ENCODE measurements at places on chromosomes 11 and 22.

DNA sequence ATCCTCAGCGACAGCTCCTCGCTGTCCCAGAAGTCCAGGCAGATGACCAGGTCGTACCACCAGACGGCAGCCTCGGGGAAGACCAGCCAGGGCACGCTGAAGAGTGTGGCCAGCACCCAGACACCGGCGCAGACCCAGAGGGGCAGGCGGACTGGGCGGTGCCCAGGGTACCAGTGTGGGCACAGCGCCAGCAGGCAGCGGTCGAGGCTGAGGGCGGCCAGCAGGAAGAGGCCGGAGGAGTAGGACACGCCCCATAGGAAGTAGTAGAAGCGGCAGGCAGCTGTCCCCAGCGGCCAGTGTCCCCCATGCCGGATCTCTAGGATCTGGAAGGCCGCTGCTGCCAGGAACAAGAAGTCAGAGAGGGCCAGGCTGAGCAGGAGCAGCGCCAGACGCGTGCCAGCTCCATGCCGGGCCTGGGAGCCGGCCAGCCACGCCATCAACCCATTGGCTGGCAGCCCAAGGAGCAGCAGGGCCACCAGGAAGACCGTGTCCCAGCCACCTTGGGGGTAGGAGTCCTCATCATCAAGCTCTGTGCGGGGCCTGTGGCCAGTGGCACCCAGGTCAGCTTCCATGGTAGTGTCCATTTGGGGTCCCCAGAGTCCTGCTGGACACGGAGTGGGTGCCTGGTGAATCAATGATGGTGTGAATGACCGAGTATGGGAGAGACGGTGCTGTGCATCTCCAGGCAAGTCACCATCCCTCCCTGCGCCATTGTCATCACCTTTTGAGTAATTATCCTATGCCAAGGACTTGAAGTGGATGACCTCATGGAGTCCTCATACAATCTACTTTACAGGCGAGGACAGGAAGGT is at the start of gene GPR152:
Gene GPR152 (minus strand): TSS at position 589 of the 812 bp plus-strand sequence. CDS start 5 bp downstream, at position 584.
- no peak for DNase-seq

GRCh38 chr22:24697621-24698082 is 76.9 kb downstream of the PIWIL3 start:
- no peak for DNase-seq

DNA sequence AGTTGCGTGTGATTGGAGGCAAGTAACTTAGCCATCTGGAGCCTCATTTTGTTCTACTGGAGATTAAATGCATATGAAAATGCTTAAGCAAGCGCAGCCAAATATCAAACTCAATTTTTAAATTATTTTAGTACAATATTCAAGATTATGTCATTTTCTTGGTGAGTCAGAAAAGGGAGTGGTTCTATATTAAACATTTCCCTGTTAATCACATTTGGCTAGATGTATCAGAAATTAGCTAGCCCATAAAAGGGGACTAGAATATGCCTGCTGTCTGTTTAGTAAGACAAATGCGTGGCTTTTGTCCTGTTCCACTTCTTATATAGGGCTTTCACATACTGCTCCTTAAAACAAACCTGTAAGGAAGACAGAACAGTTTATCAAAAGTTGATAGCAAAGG is 35.0 kb upstream of the BMAL1 start:
- no peak for DNase-seq

GRCh38 chr11:103926990-103927389 is 109.5 kb upstream of the DDI1 start:
- DNase-seq: no peak

DNA sequence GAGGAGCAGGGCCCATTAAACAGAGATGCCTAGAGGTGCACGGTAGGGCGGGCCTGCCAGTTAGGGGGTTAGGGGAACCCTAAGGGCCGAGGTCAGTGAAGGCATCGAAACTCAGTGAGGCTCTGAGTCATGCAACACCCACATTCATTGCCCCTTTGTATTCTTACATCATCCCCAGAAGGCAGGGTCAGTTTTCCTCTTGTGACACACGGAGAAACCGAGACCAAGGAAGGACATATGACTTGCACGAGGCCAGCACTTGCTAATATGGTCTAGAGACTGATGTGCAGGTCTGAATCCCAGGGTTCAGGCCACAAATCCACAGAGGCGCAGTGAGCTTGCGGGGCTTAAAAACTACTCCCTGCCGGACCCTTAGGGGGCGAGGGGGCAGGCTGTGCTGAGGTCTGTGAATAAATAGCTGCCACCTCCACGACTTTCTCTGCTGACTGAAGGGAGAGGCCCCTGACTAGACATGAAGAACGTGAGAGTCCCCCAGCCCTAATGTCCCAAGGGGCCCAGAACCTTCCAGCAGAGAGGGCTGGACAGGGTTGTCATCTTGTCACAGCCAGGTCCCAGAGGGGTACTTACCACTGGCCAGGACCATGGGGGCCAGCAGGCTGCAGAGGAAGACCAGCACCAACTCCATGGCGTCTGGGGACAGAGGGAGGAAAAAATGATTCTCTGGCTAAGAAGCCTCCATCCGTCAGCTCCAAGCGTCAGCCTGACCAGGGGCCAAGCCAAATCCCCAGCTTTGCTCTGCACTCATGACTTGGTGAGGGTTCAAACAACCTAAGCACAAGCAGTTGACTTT is 17.8 kb upstream of the FXYD2 start:
- DNase-seq: no peak

GRCh38 chr22:37638391-37639069 is 939 bp upstream of the SH3BP1 start:
- DNase-seq: no peak

DNA sequence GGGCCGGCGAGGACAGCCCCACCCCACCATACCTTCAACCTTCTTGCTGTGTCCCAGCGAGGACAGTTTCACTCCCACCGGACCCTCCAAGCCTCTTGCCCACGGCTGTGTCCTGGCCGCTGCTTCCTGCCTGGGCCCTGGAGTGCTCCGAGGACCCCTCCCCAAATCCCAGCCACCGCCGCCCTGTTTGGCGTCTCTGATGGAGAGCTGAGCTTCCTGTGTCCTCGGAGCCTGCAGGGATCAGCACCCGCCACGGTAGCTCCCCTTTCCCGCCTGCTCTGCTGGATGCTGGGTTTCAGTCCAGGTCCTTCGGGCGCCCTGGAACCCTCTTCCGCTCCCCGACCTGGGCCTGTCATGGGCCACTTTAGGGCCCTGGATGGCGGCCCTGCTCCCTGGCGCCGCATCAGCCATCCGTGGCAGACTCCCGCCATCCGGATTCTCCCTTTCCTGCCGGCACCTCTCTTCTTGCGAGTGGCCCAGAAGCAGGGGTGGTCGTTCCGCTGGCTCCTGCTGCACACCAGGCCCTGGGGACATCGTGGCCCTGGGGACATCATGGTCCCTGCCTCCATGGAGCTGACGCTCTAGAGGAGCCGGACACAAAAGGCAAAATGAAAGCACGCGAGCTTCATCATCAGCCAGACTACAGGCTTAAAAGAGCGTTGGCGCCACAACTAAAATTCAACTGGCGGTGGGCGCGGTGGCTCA is 34.3 kb upstream of the GAL start:
- no peak for DNase-seq

DNA sequence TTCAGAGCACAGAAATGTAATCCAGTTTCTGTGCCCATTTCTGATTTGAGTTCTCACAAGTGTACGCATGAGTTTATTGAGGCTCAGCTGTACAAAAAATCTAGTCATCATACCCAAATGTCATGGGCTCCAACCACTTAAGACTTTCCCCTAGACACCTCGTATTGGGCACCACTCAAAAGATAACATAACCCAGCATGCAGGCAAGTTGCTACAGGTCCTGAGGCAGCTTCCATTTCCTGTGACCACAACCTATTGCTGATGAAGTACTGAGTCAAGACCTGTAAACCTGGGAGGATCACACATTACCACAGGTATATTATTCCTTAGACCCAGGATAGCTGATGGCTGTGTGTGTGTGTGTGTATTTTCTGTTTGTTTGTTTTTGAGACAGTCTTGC is 95.2 kb downstream of the MRTFA start:
- no peak for DNase-seq

- no peak for DNase-seq
Measured at GRCh38 chr11:116460156-116460920, 312.4 kb downstream of the BUD13 start.

- no peak for DNase-seq
Measured at GRCh38 chr11:94171693-94172440, 43.2 kb downstream of the PANX1 start.

DNA sequence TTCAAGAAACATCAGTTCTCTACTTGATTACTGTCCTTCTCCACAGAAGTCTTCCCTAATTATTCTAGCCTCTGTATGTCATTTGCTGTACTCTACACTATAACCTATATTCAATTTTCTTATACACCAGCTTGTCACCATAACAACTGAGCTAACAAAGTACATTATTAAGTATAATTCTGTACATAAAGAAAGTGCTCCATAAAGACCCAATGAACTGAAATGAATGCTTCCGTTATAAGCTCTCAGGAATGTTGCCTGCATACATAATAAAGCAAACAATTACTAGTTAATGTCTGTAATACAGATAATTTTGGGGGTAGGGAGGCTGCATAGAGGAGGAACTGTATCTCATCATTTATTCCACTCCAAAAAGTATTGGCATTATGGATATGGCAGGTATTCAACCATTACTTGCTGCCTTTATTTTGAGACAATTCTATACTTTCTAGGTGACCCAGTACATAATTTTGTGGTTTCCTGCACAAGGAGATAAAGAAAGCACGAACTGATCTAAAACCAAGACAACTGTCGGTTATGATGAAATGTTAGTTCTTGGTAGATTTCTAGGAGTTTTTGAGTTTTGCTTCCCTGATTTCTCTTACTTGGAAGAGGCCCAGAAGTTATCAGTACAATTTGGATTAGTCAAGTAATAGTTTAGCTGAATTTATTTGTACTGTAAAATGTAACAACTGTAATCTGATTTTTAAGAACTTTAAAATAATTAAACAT is 202.5 kb downstream of the SBF2 start:
- no peak for DNase-seq

- no peak for DNase-seq
Measured at GRCh38 chr11:100003985-100004384, 683.1 kb upstream of the ARHGAP42 start.

GRCh38 chr22:39967103-39967829 is 7.1 kb downstream of the TMA7B start:
- no peak for DNase-seq

DNA sequence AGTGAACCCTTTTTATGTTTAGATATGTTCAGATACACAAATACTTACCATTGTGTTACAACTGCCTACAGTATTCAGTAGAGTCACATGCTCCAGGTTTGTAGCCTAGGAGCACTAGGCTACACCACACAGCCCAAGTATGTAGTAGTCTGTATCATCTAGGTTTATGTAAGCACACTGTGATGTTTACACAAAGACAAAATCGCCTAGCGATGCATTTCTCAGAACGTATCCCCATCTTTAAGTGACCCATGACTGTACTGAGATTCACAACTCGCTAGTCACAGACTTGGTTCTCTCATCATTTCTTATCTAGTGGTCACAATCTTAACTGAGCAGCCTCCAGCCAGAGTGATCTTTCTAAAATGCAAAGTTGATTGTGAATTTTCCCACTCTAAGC is 119.2 kb downstream of the RASSF10 start:
- no peak for DNase-seq

- no peak for DNase-seq
Measured at GRCh38 chr11:90426442-90426841, 203.6 kb upstream of the CHORDC1 start.

DNA sequence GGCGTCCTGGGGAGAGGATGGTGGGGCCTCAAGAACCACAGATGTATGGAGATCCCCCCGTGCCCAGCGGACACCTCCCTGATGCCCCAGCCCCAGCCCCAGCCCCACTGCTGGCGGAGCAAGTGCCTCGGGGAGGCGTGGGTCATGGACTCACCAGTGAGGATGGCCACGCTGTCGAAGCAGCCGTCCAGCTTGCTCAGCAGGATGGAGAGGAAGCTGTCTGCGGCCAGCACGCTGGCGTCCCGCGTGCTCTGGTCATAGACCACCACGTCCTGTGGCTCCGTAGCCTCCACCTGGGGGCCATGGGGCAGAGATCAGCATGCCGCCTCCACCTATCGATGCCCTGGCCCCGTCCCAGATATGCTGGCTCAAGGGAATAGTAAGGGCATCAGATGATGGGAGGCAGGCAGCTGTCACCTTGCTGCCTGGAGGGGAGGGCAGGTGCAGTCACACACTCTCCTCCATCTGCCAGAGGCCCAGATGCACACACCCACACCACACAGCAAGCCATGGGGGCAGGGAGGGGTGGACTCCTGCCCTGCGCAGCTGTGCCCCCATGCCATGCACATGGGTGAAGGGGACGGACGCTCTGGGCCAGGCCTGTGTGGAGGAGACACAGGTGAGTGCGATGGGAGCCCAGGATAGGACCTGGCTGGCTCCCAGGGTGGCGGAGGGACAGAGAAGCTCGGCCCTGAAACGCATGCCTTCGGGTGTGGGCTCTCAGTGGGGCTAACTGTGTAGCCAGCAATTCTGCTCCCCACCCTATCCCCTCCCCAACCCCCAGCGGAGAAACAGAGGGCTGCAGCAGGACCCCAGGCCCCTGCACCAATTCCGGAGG is 8.2 kb downstream of the DUSP8 start:
- DNase-seq: no peak

- no peak for DNase-seq
Measured at GRCh38 chr11:69588270-69588669, 52.7 kb upstream of the CCND1 start.

GRCh38 chr22:35749808-35750207 is 32.1 kb downstream of the APOL5 start:
- no peak for DNase-seq

DNA sequence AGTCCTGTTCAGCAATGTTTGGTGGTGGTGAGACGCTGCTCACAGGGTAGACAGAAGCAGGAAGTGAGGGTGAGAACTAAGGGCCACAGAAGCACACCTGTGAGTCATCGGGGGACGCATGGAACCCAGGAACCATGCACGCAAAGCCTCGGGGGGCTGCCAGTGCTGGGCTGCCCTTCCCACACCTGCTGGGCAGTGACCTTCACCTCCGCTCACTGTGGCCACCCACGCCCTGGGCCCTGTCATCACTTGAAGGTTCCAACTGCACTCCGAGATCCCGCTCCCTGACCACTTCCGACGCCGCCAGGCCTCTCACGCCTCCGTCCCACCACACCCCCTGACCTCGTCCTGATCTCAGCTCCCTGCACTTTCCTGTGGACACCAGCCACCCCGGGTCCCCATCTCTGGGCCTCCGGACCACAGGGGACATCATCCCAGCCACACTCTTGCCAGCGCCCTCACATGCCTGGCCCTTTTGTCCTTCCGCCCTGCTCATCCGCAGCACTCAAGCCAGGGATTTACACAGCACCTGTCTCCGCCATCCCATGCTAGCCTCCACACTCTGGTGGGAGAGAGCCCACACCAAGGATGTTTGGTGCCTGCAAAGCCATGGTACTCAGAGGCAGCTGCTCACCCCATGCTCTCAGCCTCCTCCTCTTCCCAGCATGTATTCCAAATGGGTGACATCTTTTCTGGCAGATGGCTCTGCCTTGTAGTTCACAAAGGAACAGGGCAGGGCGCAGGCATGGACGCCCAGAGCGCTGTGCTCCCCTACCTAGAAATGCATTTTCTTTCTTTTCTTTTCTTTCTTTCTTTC is 23.1 kb upstream of the ATXN10 start:
- DNase-seq: no peak

GRCh38 chr11:34626393-34626792 is 5.5 kb downstream of the EHF start:
- no peak for DNase-seq
